ENCODE measurements at places on chromosomes 3 and 15.
A peak's percentile ranks its signal among the peaks of the same experiment; 100 is the strongest.

DNA sequence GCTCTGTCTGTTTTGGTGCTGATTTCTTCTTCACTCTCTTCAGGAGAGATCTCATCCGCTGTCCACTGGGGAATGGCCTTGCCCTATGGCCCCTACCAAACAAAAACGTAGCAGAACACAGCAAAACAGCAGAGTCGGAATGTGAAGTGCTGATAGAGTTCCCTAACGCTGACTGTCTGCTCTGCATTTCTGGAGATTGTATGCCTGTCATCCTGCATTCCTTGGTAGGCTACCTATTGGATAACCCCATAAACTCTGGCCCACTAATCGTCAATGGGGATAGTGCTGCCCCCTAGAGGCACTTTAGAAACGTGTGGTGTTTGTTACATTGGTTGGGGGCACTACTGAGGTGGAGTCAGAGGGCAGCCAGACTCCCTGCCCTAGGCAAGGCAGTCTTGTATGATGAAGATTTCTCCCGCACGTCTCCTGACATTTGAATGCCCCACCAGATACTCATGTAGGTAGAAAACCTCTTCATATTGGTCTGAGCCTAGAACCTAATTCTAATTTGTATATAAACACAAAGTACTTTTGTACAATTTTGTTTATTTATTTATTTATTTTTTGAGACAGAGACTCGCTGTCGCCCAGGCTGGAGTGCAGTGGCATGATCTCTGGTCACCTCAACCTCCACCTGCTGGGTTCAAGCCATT lies 15.6 kb upstream of the MAGEF1 start:
- DNase-seq, result peak; percentile 91

- DNase-seq, result peak; percentile 44
These were observed 65.9 kb upstream of the PAQR5 start for GRCh38 chr15:69232765-69233164.

DNA sequence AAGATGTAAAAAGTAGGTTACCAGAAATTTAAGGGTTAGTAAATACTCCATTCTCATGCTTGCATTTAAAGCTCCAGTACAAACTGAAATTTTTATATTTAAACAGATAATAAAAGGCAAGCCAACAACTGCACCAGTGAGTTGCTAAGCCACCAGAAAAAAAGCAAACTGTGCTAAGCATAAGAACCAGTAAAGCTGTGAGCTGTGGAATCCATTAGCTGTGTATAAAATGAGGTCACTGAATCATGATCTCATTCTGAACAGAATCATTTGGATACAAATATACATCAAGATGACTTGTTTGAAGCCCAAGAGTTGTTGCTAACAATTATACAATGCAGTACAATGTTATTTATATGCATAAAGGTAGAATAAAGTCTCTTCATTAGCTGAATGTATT lies 1312.2 kb downstream of the SI start:
- no peak for DNase-seq

- no peak for DNase-seq
These were observed 52.3 kb downstream of the THSD4 start for GRCh38 chr15:71167445-71168165.

- no peak for DNase-seq
These were observed 73.8 kb downstream of the LIPC start for GRCh38 chr15:58505581-58505980.

GRCh38 chr15:85030301-85030929 lies 48.8 kb downstream of the PDE8A start:
- DNase-seq, result no peak

- no peak for DNase-seq
These were observed 42.2 kb downstream of the DMXL2 start for GRCh38 chr15:51580385-51580784.

- no peak for DNase-seq
These were observed 498.6 kb downstream of the NAALADL2 start for GRCh38 chr3:175357758-175358157.

DNA sequence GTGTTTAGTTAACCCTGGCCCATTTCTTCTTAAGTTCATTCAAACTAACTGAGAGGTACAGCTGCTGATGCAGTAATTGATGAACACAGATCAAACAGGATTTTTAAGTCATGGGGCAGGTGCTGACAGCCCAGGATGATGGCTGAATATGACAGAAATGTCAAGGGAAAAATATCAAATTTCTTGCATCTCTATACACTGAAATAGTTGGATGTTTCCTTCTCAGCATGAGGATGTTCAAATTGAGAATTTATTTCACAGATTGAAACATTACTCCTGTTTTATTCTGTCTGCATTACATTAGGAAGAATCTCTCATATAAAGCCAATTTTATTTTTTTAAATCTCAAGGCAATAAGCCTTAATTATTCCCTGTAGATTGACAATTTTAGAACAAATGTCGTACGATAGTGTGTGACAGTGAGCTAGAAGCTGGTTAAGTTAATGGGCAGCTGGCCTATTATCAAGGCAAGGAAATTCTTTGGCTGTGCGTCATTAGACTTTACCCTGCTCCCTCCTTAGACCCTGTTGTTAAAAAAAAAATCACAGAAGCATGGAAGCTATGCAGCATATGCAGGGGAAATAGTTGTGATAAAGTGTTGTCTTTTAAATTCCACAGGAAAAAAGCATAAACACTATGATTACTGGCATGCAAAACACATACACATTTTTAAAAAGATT lies 183.8 kb upstream of the KCNMB2 start:
- DNase-seq, result peak; percentile 85

GRCh38 chr3:170327040-170327808 lies 30.3 kb upstream of the SKIL start:
- DNase-seq, result no peak

DNA sequence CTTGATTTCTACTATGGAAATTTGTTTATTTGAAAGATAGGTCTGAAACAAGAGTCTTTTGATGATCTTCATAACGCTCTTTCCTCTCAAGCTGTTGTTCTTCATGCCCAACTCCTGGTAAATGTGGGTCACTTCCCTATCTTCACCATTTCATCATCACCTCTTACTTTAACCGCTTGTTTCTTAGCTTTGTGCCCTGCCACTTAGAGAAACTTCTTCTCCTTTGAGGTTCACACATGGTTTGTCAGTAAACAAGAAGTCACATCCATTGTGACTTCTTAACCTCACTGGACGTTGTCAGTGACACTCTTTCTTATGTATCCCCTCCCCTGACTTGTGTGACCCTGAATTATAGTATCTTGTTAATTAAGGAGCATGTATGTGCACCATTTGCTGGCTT lies 16.9 kb upstream of the P2RY13 start:
- DNase-seq, result peak; percentile 44

- DNase-seq, result no peak
These were observed 175.6 kb downstream of the SMAD6 start for GRCh38 chr15:66877477-66878271.

GRCh38 chr15:91282486-91282885 lies 182.4 kb downstream of the SV2B start:
- peak; percentile 44 for DNase-seq

GRCh38 chr3:45041666-45042065 lies 15.6 kb downstream of the CLEC3B start:
- DNase-seq, result no peak

DNA sequence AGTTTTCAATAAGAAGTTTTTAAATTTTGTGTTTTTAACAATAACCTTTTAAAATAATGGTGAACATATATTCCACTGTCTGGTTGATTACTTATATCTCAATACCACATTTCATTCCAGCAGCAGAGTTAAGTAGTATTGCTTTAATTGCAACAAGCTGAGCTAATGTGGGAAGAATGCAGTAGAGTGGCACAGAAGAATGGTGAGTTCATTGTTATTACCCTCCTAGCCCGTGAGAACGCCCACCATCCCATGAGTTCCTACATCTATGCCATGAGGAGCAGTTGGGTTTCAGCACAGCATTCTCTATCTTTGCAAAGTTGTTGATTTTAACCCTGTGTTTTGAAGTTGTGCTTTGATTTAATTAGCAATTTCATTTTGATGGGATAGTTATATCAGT lies 17.8 kb upstream of the NR2E3 start:
- DNase-seq, result peak; percentile 33

- DNase-seq, result peak; percentile 19
These were observed 1.5 kb upstream of the FBXO22 start for GRCh38 chr15:75902129-75902557.

DNA sequence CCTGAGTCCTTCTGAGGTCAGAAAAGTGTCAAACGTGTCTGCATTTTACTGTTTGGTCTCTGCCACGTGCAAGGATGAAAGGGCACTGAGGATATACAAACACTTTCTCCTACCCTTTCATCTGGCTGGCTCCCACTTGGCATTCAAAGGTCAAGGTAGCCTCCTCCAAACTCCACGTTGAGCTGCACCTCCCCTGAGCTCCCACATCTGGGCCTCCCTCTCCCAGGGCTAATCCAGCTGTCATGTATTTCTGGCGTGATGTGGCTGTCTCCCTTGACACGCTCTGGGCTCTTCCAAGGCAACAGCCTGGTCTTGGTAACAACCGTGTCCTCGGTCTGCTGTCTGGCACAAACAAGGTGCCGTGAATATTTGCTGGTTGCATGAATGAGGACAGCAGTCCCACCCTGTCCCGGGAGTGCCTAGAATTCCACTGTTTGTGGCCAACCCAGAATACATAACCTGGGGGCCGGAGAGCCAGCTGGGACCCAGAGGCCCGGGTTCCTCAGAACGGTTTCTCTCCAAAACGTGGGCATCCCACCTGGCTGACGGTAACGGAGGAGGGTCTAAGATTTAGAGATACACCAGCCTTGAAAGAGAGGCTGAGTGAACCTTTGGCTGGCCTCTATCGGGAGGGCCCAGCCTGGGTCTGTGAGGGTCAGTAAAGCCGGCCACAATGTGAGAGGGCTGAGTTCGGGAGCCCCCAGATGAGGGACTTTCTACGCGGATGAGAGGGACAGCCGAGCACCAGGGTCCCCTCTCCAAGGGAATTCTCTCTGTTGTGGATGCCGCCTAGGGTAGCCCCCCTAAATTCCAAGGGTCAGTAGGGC lies 767 bp downstream of the GLT8D1 start:
- peak; percentile 33 for DNase-seq

GRCh38 chr3:179825527-179826246 lies 172.8 kb downstream of the USP13 start:
- DNase-seq, result no peak

DNA sequence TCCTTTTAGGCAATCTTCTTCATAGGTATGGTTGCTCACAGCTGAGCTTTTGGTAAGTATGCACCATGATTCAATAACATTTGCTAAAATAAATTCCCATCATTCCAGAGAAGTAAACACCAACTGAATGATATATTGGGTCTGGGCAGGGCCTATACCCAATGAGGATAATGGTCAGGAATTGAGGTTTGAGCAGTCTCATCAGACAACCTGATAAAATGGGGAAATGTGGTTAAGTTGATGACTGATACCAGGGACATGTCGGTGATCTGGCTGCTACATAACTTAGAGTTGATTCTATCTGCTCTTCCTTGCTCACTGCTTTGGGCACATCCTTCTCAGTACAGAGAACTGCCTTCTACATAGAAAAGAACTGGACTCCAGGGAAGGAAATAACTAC lies 92.9 kb downstream of the GPR156 start:
- DNase-seq, result no peak

DNA sequence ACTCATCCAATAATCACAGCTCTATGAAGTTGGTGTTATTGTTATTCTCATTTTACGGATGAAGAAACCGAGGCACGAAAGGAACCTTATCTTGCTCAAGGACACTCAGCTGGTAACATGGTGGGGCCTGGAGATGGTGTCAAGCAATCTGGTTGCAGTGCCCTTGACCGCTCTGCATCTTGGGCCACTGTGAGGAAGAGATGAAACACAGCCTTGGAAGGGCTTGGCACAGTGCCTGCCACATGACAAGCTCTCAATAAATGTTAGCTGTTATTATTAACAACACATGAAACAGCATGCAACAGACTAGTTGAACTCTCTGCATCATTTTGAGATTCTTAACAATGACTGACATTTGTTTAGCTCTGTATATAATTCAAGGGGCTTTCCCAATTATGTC lies 10.1 kb upstream of the ITGA11 start:
- DNase-seq, result no peak

- no peak for DNase-seq
These were observed 112.8 kb downstream of the NSUN3 start for GRCh38 chr3:94175677-94176076.

GRCh38 chr3:8546609-8547008 lies 45.0 kb downstream of the LMCD1 start:
- DNase-seq, result no peak

DNA sequence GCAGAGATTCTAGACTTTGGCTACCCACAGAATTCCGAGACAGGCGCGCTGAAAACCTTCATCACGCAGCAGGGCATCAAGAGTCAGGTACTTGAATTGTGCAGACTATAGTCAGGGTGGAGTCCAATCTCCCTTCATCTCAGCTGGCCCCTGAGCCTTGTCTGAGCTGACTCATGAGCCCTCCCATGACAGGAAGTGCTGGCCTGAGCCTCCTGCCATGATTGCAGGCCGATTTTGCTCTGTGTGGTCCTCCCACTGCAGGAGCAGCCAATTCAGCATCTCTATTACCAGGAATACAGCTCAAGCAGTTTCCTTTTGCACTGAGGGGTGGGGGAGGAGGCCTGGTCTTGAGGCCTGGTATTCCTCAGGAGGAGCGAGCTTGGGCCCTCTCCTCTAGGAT lies 5.5 kb downstream of the AP2M1 start:
- no peak for DNase-seq

DNA sequence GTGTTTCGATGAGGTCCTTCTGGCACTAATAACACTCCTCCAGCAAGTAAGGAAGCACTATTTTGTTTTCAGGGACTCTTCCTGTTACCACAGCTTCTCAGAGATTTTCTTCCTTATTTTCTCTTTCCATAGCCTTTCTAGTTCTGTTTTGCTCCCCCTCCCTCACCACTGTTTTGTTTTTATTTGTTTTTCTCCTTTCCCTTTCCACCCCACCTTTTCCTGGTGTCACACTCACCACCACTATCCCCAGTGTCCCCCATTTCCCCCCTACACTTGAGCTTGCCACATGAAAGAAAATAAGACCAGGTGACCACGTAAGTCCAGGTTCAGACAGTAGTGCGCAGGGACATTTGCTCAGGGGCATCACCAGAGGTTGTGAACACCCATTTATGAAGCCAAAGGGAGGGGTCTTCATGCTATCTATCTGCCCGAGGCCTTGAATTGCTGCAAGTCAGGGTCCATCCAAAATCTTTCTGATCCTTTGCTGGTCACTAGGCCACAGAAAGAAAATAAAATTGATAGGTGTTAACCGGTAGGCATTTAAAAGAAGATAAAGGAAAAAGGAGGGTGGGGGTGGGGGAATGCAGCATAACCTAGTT lies 1.4 kb upstream of the RFTN1 start:
- DNase-seq, result no peak

- DNase-seq, result no peak
These were observed 19.9 kb downstream of the NOX5 start for GRCh38 chr15:69034352-69034751.

GRCh38 chr15:39719109-39719508 lies 63.5 kb downstream of the FSIP1 start:
- no peak for DNase-seq

DNA sequence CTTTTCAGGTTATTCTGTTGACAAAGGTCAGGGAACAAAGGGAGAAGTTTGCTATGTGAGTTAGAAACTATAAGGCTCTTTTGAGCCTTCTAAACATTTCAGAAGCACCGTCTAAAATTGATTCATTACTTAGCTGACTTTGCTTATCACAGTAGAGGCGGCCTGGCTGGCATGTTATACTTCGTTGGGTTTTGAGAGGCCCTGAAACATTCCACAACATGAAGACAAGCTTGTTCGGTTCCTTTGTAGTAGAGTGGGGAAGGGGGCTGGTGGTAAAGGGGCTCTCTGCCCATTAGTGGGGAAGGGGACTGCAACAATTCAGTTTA lies 23.6 kb downstream of the ZBTB38 start:
- DNase-seq, result peak; percentile 54

GRCh38 chr15:74209560-74209958 lies 7.0 kb upstream of the STRA6 start:
- no peak for DNase-seq

GRCh38 chr3:58249358-58250092 lies 11.9 kb downstream of the ABHD6 start:
- no peak for DNase-seq

All from umbilical cord (tissue), 2 donors.